ENCODE measurements at places on chromosomes 3 and 15.

DNA sequence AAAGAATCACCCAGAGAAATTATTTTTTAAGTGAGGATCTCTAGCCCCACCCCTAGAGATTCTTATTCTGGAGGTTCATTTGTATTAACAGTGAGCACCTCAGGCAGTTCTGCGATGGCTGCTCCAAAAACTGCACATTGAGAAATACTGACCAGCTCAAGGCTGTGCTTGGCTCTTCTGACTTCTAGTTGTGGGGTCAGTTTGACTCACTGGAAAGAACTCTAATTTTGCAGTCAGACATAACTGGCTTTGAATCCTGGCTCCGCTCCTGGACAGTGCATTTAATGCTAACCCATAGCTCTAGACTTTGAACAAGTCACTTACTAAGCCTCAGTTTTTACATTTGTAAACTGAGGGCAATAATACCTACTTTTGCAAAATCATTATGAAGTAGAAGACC lies 123.6 kb upstream of the SKOR1 start:
- no peak for DNase-seq

DNA sequence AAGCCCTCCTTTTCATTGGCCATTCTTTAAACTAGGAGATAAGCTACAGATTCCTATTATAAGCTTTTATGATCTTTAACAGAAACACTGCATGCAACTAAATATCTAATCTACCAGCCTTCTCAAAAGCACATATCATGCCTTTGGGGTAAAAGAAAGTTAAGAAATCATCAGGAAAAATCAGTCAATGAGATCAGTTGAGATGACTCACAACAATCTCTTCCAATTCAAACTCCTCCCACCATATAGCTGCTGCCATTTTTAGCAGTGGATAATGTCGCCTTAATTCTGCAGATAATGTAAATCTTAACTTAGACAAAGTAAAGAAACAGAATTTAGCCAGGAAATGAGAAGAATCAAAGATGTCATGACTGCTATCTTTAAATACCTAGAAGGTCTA lies 135.2 kb upstream of the BCL6 start:
- no peak for DNase-seq

GRCh38 chr15:101276501-101277037 lies 716 bp downstream of the SELENOS start:
- peak; percentile 52 for DNase-seq

DNA sequence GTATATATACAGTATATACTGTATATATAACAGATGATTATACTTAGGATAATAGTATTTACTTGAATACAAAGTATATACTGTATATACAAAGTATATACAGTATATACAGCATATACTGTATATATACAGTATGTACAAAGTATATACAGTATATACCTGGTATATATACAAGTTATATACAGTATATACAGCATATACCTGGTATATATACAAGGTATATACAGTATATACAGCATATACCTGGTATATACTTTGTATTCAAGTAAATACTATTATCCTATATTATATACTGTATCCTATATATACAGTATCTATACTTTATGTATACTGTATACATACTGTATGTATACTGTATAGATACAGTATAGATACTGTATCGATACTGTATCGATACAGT lies 14.6 kb upstream of the CPOX start:
- no peak for DNase-seq

DNA sequence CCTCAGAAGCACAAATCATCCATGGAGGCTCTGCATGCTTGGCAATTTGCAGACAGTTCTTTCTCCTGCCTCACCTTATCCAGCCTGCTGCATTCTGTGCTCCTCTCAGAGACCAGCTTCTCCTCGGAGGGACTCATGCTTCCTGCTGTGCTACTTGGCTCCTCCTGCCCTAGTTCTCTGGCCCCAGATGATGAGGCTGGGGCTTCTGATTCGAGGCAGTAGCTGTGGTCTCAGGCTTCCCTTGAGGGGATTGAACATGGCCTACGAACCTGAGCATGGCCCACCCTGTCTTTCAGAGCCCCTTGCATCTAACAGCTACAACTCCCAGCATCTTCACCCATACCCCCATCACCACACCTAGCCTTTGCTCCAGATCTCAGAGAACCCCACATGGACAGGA lies 6.7 kb downstream of the VIPR1 start:
- DNase-seq, result no peak

DNA sequence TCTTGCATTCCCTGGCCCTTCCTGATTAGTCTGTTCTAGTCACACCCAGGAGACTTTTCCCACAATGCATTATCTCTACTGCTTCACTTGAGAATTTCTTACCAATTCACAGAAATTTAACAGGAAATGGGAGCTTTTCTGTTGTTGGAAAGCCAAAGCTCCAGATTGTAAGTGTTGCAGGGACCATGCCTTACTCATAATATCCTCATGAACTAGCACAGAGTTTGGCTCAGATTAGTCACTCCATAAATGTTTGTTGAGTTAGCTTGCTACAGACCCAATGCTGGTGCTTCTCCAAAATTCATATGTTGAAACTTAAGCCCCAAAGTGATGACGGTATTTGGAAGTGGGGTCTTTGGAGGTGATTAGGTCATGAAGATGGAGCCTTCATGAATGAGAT lies 232.6 kb downstream of the GAP43 start:
- no peak for DNase-seq

DNA sequence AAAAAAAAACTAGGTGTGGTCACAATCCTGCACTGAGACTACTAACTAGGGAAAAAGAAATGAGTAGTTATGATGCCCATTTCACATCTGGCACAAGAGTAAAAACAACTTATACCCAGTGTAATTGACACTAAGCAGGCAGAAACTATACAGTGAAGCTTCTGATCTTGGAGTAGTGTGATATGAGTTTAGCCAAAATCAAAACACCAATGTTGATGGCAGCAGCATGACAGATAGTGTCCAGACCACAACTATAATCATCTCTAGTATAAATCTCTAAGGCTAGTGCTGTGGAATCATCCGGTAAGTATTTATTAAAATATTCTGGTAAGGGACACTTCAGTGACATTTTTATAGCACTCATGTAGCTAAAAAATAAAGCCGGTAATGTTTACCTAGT lies 108.5 kb upstream of the EPHA6 start:
- no peak for DNase-seq

GRCh38 chr15:31758126-31758525 lies 272.2 kb upstream of the CHRNA7 start:
- peak; percentile 35 for DNase-seq

DNA sequence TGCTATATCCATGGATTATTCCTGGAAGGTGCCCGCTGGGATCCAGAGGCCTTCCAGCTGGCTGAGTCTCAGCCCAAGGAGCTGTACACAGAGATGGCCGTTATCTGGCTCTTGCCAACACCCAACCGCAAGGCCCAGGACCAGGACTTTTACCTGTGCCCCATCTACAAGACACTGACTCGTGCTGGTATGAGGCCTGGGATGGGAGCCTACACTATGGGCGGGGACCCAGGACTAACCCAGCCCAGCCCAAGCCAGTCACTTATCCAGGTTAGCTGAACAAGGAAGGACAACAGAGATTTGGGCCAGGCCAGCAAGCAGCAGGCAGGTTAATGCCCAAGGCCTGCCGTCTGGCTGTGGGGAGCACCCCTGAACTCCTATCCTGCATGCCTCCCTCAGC lies 45.3 kb downstream of the SEMA3G start:
- DNase-seq, result no peak

GRCh38 chr3:111712294-111713167 lies 117.4 kb upstream of the ZBED2 start:
- DNase-seq, result no peak

GRCh38 chr15:78339559-78339958 lies 594 bp upstream of the CRABP1 start:
- no peak for DNase-seq

DNA sequence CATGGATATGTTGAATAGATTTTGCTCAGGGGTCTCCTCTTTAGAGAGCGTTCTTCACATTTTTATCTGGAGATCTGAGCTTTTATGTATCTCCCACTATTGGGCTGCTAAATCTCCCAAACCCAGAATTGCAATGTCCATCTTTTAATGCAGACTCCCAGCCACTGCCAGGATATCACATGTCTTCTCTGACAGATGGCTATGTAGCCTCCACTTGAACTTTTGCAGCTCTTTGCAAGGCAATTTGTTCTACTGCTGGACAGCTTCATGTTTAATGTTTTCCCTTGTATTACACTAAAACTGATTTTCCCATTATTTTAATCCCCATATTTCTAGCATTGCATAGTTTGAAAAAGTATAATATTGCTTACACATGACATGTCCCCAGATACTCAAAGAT lies 177.2 kb downstream of the LPP start:
- no peak for DNase-seq

DNA sequence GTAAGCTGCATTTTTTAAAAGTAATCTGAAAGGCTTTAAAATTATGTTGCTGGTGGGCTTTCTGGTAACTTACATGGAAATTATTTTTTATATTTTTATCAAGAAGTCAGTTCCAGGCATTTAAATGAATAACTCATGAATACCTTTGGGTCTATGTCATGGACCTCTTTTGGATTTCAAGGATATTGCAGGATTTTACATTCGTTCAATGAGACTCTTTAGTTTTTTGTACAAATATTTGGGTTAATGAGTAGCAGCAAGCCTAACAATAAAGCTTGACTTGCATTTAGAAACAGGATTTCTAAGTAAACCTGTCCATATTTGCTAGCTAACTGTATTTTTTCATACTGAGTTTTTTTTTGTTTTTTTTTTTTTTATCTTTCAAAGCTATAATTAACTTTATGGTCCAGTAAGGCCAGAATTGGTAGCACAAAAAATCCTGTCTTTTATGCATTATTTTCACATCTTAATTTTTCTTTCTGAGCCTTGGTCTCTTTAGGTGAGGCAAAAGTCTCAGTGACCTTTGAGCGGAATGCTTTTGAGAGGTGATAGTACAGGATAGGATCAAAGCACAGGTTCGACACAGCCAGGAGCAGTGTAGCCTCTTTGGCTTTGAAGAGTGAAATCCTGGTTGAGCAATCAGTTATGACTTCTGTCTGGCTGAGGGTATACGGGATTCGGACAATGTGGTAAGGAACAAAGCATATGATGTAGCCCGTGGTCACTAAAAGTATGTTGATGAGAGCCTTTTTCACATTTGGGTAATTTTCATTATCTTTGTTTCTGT lies 4.8 kb downstream of the GPR171 start:
- DNase-seq, result no peak

DNA sequence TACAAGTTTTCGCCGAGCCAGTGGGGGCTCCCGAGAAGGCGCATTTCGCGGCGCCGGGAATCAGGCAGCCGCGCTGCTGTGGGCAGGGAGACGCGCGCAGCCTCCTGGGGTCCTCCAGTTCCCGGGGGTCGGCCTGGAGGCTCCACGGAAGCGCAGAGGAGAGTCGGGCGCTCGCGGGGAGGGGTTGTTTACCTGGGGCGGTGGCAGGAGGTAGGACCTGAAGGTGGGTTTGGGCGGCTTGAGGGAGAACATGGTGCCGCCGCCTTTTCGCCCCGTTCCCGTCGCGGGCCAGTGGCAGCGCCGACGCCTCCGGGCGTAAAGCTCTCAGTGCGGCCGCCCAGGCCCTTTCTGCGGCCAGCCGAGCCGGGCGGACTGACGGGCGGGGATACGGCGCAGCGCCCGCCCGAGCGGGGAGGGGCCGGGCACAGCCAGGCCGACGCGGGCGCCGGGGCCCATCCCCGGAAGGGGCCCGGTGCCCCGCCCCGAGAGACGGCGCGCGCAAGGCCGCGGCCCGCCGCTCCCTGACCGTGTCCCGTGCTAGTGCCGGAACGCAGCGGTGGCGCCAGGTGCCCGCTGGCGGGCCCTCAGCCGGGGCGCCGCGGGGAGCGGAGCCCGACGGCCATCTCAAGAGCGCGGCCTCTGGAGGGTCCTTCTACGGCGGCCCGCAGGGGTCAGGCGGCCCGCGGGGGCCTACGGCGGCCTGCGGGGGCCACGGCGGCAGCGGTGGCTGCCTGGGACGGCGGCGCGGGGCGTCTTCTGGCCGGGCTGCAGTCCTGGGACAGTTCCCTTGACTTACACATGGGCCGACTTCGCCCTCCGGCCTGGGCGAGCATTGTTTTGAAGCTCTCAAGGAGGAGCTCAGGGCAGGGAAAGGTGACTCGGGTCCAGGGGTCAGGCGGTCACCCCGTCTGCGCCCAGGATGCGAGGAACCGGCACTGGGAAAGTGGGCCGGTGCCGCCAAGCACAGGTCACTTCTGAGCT lies at the start of gene MTMR10:
MTMR10 (minus strand) TSS at position 374 of the 981 bp plus-strand sequence; CDS start at position 252, 122 bp downstream.
- DNase-seq, result peak; percentile 88

- no peak for DNase-seq
Observed at GRCh38 chr3:171165499-171165921, 139.0 kb upstream of the SLC2A2 start.

DNA sequence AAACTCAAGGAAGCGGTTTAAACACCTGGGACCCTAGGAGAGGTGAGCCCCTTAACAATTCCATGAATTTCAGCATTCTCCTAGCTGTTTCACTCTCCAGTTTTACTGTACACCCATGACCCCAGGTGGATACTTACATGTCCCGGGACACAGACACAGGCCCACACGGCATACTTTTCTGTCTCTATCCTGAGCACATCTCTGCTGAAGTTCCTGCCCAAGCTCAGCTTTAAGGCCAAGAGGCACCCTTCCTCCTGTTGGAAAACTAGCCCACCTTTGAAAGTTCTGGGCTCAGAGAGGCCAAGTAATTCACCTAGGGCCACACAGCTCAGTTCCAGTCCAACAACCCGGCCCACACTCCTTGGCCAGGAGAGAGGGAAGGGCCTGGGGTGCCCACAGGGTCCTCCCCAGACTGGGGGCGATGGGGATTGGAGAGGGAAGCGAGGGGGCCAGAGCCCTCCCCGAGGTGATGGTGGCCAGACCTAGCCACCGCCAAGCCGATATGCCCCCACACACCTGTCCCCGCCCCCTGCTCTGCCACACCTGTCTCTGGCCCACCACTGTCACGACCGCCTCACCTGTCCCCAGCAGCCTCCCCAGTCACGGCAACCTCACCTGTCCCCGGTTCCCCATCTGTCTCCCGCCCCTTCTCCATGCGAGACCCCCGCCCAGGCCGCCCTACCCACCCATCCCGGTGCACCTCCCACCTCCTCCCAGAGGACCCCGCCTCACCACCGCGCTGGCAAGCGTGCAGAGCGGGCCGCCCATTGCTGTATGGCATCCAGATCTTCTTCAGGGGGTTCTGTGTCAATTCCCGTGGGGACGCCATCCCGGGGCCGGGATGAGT lies 431 bp downstream of the PFKFB4 start:
- no peak for DNase-seq

- no peak for DNase-seq
Observed at GRCh38 chr3:45131201-45131600, 15.0 kb downstream of the CDCP1 start.

- DNase-seq, result no peak
Observed at GRCh38 chr3:62433396-62433795, 60.0 kb upstream of the FEZF2 start.

GRCh38 chr15:57676585-57676984 lies 29.9 kb upstream of the POLR2M start:
- no peak for DNase-seq

DNA sequence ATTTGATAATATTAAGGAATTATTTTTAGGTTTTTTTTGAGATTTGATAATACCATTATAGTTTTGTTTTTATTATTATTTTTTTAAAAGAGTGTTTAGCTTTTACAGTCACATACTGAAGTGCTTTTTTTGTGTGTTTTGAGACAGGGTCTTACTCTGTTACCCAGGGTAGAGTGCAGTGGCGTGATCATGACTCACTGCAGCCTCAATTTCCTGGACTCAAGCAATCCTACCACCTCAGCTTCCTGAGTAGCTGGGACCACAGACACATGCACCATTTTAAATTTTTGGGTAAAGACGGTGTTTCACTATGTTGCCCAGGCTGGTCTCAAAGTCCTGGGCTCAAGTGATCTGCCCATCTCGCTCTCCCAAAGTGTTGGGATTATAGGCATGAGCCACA lies 73.0 kb downstream of the SUMF1 start:
- peak; percentile 48 for DNase-seq

Data from inflammatory macrophage treated with lipopolysaccharide for 4 hours (primary cell).